ENCODE measurements at places on chromosomes 2 and 18. TPM values are rescaled to one million over a fixed set of nuclear protein-coding genes. Genes with fewer than 3 reads are reported as not detected.
A peak's percentile ranks its signal among the peaks of the same experiment; 100 is the strongest.

- DNase-seq = peak; percentile 32
Observed at GRCh38 chr2:191115391-191115790, 35.4 kb downstream of the STAT4 start.

- DNase-seq = no peak
Observed at GRCh38 chr2:143142598-143142997, 13.4 kb downstream of the ARHGAP15 start.

- DNase-seq = no peak
Observed at GRCh38 chr2:22521620-22522019, 863.4 kb upstream of the KLHL29 start.

DNA sequence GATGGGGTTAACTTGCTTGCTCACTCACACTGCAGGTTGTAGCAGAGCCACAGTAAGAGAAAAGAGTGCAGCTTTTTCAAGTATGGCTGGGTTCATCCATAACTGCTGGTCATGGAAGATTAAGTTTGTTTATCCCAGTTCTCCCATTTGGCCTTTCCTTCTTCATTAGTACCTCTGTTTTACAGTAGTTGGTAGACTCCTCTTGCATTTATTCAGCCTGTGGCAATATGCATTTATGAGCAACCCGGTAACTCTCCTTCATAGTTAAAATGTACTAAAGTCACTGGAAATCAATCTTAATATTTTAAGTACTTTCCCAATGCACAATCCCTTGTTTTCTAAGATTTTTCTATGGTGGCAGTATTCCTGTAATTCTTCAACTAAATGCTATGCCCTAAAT is 14.0 kb downstream of the FTCDNL1 start:
- DNase-seq = no peak

DNA sequence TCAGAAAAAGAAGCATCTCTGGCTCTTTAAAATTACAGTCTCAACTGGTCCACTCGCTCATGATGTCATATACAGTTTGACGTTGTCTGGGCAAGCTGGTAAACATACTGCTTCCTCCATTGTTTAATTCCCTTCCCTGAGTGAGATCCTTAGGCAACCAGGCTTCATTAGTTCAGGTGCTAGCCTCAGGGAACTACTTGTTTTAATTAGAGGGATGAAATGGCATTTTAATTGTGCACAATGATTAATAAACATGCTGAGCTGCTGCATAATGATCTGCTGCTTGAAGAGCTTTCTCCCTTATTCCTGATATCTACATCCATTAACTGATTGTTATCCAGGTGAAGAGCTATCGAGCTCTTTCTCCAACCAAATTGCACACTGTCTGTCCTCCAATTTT is 195.6 kb upstream of the ETAA1 start:
- DNase-seq = no peak

- peak; percentile 37 for DNase-seq
Observed at GRCh38 chr2:228688007-228688645, 506.6 kb upstream of the SPHKAP start.

Gene HAUS1
- 150 TPM for total RNA-seq

DNA sequence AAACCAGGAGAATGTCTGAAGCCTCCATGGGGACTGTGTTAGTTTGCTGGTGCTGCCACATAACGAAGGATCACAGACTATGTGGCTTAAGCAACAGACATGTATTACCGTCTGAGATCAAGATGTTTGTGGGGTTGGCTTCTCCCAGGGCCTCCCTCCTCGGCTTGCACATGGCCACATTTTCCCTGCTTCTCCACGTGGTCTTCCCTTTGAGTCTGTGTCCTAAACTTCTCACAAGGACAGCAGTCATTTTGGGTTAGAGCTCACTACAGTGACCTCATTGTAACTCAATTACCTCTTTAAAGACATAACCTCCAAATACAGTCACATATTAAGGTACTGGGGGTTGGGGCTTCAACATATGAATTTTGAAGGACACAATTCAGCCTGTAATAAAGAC is 44.6 kb upstream of the LPIN2 start:
- no peak for DNase-seq

Gene PSMA8
- total RNA-seq = not detected

DNA sequence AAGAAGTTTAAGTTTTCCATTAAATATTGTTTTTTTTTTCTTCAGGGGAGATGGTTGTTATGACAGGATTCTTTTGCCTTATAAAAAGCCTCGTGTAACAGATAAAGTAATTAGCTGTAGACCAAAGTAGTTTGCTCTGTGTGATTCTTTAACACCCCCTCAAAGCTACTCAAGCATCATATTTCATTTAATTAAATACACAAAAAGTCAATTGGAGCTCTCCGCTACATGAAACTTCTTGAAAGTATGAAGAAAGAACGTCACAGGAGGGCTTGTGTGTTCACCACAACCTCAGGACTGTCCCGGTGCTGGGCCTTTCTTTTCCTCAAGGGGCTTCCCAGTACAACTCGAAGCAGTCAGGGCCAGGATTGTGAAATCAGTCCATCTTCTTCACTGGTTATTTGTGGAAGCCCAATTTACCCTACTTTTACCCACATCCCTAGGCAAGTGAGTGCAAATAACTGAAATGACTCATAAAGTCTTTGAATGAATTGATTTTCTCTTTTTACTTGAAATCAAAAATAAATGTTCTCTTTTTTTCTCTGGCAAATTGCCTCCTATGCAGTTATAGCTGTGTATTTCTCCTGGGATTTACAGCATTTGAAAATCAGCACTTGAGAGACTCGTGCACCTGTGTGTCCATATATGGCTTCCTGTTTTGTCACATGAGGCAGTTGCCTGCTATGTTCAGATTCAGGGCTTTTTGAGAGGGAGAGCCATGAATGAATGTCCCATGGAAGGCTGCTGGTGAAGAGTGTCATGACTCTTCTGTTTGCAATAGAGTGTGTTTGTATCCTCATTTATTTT is 48.6 kb downstream of the LINC00305 start:
- DNase-seq = no peak

- DNase-seq = peak; percentile 37
Observed at GRCh38 chr2:15560140-15560987, 770 bp downstream of the NBAS start.

- DNase-seq = no peak
Observed at GRCh38 chr2:75063906-75064305, 105.5 kb downstream of the POLE4 start.

GRCh38 chr2:172095146-172095904 is 7.4 kb downstream of the DLX2 start:
- peak; percentile 97 for DNase-seq

Gene CROCC2
- total RNA-seq = 0.12 TPM

DNA sequence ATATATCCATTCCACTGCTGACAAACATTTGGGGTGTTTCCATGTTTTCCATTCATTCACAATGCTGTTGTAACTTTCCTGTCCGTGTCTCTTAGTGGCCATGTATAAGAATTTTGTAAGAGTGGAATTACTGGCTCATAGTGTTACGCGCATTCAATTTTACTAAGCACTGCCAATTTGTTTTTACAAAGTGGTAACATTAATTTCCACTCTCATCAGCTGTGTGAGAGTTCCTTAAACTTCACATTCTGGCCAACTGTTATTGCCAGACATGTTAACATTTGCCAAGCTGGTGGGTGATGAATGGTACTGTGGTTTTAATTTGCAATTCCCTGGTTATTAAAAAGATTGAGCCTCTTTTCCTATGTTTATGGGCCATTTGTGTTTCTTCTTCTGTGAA is 134.2 kb downstream of the DTNB start:
- no peak for DNase-seq

DNA sequence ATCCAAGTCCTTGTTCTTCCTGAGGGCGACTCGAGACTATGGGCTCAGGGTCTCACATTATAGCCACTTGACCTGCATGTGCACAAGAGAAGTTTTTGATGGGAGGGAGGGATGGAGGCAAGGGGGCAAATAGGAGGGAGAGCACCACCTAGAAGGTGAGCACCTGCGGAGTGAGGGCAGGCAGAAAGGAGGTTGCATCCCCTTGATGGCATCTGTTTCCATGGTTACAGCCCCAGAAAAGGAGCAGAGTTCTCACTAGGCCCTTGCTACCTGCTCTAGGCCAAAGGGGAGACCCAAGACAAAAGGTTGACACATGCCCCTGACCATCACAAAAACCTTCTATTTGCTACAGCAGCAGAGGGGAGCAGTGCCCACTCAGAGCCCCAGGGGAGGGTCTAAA is 131.5 kb upstream of the SERTAD2 start:
- no peak for DNase-seq

- peak; percentile 71 for DNase-seq
Observed at GRCh38 chr18:55634545-55634944, 46.6 kb upstream of the TCF4 start.

GRCh38 chr2:47023332-47023731 is 107.7 kb upstream of the MCFD2 start:
- no peak for DNase-seq

DNA sequence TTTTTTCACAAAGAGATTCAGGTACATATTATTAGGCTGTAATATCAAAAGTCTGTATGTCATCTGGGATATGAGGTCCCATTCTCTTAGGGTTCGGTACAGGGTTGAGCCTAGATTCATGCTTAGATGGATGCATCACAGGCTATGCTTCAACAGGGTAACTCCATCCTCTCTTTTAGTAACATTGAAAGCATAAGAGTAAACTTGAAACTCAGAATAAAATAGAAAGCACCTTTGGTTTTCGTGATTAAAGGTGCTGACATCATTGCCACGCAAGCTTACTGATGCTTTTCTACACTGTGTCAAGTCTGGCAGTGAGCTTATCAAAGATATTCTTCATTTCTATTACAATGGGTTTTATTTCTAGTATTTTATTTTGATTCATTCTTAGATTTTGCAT is 419.1 kb upstream of the DSEL start:
- no peak for DNase-seq

- DNase-seq = no peak
Observed at GRCh38 chr18:57841568-57841967, 38.5 kb upstream of the ATP8B1 start.

Gene DSC2
- not detected for total RNA-seq

- no peak for DNase-seq
Observed at GRCh38 chr2:49801898-49802450, 647.7 kb upstream of the FSHR start.

All from RPMI7951 (cell line).